ENCODE measurements at places on chromosomes 3 and 15.
A peak's percentile ranks its signal among the peaks of the same experiment; 100 is the strongest.

DNA sequence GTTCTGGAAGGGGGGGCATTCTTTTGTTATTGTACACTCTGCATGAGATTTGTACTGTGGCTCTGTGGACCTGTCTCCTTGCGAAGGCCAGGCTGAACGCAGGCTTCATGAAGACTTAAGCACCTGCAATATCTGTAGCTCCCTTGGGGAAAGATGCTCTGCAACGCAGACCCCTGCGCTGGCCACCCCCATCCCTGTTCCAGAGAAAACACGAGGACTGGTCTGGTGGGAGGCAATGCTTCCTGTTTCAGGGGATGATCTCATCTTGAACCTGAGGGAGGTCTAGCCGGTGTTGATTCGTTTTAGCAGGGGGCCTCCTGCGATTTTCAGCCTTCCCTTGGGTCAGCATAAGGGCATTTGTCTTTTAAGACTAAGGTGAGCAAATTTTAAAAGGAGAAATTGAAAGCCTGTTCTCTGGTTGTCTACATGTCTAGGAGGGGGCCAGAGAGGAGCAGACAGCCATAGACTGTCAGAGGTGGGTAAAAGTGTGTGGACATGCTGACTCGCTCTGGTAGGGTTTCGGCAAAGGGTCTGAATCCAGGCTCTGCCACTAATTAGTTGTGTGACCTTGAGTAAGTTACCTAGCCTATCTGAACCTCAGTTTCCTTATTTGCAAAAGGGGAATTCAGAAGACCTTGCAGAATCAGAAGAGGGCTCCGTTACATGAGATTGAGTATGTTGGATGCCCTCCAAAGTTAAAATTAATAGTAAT lies 80.9 kb upstream of the RASGRF1 start:
- DNase-seq = no peak

DNA sequence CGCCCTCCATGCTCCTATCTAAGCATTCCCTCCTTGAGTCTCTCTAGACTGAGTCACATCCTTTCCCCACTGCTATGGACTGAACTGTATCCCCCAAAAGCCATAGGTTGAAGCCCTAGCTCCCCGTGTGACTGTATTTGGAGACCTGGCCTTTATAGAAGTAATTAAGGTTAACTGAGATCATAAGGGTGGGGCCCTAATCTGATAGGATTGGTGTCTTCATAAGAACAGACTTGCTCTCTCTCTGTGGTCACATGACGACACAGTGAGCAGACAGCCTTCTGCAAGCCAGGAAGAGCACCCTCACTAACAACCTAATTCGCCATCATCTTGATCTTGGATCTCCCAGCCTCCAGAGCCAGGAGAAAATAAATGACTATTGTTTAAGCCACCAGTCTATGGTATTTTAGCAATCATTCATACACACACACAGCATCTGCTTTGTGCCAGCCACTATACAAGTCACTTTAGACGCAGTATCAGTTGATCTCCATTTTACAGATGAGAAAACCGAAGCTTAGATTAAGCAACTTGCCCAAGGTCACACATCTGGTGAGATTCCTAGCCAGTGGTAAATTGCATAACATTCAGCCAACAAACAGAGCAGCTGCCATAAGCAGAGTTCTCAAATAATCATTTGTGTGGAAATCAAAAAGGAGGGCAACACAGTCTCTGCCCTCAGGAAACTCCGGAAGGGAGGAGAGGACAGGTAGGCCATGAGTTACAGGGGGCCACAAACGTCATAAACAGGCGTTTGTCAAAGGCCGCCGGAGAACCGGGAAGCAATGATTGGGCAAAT lies 66.3 kb upstream of the HES1 start:
- no peak for DNase-seq

GRCh38 chr3:13750731-13751130 lies 129.1 kb downstream of the WNT7A start:
- DNase-seq = no peak

DNA sequence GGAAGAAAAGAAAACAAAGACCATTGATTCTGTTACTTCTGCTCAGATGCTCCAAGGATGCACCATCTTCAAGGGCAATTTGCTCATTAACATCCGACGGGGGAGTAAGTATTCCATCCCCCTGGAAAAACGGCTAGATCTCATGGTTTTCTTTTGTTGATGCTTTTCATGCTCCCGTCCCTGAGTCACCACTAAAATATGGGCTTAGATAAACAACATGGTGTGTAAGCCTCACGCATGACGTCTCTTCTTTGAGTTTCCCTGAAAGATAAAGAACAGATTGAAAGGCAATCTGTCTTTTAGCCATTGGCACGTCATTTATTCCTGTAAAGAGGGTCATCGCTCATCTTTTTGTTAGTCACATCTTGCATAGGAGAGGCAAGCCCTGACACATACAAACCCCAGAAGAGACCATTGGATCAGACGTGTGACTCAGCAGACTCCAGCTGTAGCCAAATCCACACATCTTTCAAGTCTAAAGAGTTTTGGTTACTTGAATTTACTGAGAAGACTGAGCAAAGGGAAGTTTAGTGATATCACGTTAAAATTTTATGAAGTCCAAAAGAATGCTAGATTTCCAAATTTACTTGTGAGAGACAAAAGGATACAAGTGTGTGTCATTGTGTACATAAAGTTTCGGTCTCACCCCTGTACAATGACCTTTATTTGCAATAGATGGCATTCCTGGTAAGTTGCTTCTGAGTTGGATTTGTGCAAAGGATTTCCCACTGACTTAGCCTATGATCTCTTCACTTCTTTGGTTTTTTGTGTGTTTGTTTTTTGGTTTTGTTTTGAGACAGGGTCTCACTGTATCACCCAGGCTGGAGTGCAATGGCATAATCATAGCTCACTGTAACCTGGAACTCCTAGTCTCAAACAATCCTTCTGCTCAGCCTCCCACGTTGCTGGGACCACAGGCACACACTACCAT lies 110.5 kb downstream of the PGPEP1L start:
- DNase-seq = no peak

- no peak for DNase-seq
Observed at GRCh38 chr3:58272891-58273290, 33.2 kb upstream of the RPP14 start.

DNA sequence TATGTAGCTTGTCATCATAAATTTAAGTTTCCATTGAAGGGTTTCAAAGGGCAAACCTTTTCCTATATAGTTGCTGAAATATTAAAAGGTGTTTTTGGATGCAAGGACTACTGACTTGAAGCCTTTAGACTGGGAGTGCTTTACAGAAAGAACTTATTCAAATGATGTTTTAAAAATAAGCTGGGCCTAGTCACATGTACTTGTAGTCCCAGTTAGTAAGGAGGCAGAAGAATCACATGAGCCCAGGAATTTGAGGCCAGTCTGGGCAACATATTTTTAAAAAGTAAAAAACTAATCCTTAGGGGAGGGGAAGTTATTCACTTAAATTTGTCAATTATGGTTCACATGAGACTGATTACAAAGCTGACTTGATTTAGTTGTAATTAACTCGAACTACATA lies 65.0 kb downstream of the SMARCC1 start:
- DNase-seq = no peak

DNA sequence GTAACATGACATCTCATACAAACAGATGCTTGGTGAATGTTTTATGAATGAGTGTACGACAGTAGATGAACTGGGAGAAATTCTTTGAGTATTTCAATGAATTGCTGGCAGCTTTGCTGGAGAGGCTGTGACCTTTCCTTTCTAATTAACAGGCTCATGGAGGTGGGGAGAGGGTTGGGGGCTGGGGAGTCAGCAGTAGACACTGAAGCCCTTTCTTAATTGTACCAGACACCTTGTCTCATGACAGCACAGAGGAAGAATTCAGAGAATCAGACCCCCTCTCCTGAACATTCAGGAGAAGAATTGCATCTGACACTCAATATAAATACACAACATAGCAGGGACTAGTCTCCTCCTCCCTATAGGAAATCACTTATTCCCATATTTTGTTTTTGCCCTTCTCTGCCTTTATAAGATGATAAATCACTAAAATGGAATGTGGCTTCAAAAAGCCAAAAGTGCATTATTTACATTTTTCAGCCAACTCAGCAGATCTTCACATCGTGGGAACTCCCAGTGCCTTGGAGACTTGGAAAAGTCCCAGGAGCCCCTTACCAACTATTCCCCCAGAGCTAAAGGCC lies 66.2 kb upstream of the TPM1 start:
- DNase-seq = no peak

GRCh38 chr3:197076415-197076814 lies 46.8 kb upstream of the MELTF start:
- no peak for DNase-seq

DNA sequence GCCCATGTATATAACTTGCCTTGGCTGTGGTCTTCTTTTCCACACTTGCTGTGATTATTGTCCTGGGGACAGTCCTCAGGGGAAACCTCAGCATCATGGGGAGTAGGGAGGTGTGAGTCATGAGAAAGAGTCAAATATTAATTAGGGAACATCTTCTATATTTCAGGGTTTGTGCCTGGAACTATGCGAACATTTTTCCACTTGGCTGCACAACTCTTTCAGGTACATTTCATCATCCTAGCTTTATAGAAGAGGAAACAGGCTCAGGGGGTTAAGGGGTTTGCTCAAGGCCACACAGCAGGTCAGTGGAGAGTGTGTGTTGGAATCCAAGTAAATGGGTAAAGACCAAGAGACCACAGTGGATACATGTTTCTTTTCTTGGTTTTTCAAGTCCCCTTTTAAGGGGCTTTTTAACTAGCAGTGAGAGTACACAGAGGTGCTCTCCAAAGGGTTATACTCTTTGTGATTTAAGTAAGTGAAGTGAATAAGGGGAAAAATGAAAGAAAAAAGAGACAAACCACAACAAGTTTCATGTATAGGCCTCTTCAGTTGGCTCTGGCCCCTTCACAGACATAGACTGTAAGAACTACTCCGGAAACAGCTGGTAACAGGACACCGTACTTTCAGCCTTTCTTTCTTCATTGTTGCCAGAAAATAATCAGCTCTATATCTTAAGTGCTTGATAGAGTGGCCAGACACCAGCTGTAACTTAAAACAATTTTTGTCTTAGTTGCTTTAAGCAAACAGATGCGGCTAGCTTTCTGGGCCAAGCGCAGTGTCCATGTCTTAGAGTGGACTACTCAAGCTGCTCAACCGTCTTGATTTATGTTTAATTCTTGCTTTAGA lies 64.6 kb downstream of the EEFSEC start:
- no peak for DNase-seq

- DNase-seq = no peak
Observed at GRCh38 chr3:189566550-189567130, 64.5 kb upstream of the TP63 start.

GRCh38 chr3:49602877-49603411 lies 48.7 kb downstream of the BSN start:
- DNase-seq = peak; percentile 38

- DNase-seq = peak; percentile 29
Observed at GRCh38 chr3:126083511-126083912, 412 bp downstream of the SLC41A3 start.

- DNase-seq = no peak
Observed at GRCh38 chr15:86077070-86077469, 2.6 kb upstream of the AGBL1 start.

DNA sequence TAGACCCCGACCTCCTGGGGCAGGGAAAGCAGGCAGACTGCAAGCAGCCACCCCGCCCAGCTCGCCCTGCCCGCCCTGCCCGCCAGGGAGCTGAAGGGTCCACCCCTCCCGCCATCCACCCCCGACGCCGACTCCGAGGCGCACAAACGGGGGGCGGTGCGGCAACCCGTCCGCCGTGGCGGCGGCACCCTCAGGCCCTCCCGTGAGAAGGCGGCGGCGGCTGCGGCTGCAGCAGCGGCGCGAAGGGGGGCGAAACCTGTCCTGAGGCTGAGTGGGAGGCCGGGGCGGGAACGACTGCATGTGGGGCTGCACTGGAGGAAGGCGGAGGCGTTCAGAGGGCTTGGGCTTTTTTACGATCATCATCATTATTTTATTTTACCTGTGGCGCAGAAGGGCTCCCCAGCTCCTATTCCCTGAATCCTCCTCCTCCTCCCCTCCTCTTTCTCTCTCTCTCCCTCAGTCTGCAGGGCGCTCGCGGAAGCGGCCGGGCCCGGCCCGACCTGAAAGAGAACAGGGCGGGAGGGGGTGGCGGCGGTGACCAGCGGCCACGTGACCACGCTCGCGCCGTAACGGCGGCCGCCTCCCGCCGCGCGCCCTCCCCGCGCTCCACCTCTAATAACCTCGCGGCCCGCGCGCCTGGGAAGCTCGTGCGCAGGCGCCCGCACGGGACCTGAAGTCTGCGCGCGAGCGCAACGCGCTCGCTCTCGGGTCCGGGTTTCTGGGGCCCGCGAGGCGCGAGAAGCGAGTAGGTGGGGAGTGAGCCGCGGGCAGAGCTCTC lies at the start of gene TBC1D5:
TSS of gene TBC1D5 (minus strand) at position 530 of the 778 bp plus-strand sequence. CDS start 234,061 bp downstream, outside the sequence.
- DNase-seq = peak; percentile 92

DNA sequence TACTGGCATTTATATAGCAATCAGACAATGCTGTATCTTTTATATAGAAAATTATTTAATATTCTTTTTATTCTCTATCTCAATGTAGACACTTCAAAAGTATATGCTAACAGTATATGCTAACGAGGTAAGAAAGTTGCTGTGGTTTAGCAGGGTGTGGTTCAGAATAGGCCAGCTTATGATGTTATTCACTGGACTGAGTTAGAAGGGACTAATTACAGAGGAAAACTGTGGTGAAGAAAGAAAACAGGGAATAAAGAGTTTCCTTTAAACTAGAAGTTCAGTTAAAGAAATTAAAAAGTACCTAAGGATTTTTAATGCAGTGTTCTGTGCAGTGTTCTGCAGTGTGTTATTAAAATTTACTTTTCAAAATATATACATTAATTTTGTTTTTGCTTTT lies 59.4 kb downstream of the MYO9A start:
- DNase-seq = no peak

- DNase-seq = no peak
Observed at GRCh38 chr3:98056035-98056434, 20.9 kb upstream of the GABRR3 start.

DNA sequence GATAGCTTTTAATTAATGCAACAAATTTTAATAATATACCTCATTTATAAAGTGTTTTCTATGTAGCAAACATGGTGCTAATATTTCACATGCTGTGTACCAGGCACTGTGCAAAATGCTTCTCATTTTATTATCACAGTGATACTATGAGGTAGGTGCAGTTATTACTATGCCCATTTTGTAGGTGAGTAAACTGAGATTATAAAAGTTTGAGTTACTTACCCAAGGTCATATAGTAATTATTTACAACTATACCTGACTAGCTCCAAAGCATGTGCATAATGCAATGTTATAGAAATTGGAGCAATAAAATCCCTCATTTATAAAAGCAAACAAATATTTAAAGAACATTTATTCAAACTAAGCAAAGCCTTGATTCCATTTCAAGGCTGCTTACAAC lies 54.5 kb upstream of the DCBLD2 start:
- no peak for DNase-seq
